Calu3 (cell line): ENCODE measurements at places on chromosomes 3 and 15. TPM values are rescaled to one million over a fixed set of nuclear protein-coding genes. Genes with fewer than 3 reads are reported as not detected.

The IGF1R gene
- 55.5 and 73.9 TPM in 2 replicates for total RNA-seq

The GABRG3 gene
- total RNA-seq, result not detected in 2 replicates

The LRRC2 gene
- total RNA-seq, result not detected in 2 replicates

The TM4SF4 gene
- 257 and 881 TPM in 2 replicates for total RNA-seq

The AGBL1 gene
- total RNA-seq, result not detected in 2 replicates

DNA sequence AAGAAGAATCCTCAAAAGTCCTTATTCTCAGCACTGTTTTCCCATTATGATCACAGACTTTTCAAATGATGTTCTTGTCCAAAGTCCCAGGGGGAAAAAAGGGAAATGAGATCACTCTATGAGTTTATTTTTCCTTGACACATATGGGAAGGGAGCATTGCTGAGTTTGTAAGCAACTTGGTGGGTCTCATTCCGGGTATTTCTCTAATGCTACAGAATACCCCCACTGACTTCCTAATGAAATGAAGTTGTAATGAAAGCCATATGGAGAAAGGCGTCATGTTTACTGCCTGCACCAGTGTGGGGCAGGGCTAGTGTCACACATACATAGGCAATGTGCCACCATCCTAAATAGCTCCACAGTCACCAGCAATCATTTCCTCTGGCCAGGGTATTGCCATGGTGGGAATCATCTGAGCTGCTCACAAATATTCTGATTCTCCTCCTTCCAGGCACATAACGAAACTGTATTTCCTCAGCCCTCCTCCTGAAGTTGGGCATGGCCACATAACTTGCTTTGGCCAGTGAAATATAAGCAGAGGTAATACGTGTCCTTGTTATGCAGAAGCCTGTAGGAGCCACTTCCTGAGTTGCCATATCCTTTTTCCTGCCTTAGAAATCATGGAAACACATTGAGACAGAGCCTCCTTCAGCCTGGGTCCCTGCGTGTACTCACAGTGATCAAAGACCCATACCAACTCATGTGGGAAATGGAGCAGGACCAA lies 41.0 kb upstream of the C15orf61 start:
- H3K4me3 ChIP-seq, result no peak overlapping the region
- H3K36me3 ChIP-seq, result no peaks in the 10 kb centered on the region
- no peaks in the 10 kb centered on the region for H3K27me3 ChIP-seq
- no peak overlapping the region for H3K27ac ChIP-seq

- H3K36me3 ChIP-seq, result peaks cover 35% of the 10 kb centered on the region
- peak overlapping the region; percentile 82 for H3K27ac ChIP-seq
- no peaks in the 10 kb centered on the region for H3K27me3 ChIP-seq
- H3K4me3 ChIP-seq, result peak overlapping the region; percentile 66
Measured at GRCh38 chr3:120678331-120678947, 3.6 kb downstream of the HGD start.

DNA sequence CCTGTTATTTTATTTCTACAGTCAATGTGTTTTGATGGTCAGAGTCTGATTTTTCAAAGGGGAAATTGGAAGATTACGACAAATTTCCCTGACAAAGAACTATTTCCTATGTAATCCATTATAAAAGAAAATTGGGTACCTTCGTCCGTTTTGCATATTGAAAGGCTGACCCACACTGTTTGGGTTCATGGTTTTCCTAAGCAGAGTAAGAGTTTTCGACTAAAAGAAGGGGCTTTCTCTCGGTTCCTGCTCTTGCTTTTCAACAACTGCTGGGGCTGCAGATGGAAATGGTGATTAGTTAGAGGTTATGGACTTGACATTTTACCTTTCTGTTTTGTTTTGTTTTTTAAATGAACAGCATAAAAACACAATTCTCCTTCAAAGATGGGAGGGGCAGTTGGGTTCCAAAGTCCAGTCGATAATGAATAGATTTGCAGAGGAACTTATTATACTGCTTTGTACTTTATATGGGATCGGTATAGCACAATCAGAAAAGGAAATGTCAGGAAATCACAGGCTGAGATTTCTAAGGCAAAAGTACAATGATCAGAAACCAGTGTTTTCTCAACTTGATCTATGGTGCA lies 978 bp downstream of the KCNMB2 start:
- H3K36me3 ChIP-seq, result no peaks in the 10 kb centered on the region
- H3K4me1 ChIP-seq, result no peaks in the 10 kb centered on the region
- H3K27ac ChIP-seq, result no peak overlapping the region
- DNase-seq, result no peak
- peak overlapping the region; percentile 56 for H3K4me3 ChIP-seq

GRCh38 chr3:48398701-48399386 lies 26.8 kb downstream of the FBXW12 start:
- H3K4me1 ChIP-seq, result peaks cover 13% of the 10 kb centered on the region
- no peak overlapping the region for H3K4me3 ChIP-seq
- peaks cover 23% of the 10 kb centered on the region for H3K27me3 ChIP-seq
- H3K27ac ChIP-seq, result peak overlapping the region; percentile 60
- H3K36me3 ChIP-seq, result peaks cover 49% of the 10 kb centered on the region

GRCh38 chr15:42065468-42065867 lies 28.9 kb downstream of the PLA2G4D start:
- H3K27ac ChIP-seq, result no peak overlapping the region
- no peak overlapping the region for H3K4me3 ChIP-seq
- H3K4me1 ChIP-seq, result peaks cover 9% of the 10 kb centered on the region
- no peak for DNase-seq
- no peaks in the 10 kb centered on the region for H3K27me3 ChIP-seq
- H3K36me3 ChIP-seq, result peaks cover 5% of the 10 kb centered on the region

GRCh38 chr3:167976516-167977361 lies 119.0 kb downstream of the GOLIM4 start:
- H3K27ac ChIP-seq, result peak overlapping the region; percentile 21
- H3K36me3 ChIP-seq, result no peaks in the 10 kb centered on the region
- H3K27me3 ChIP-seq, result no peaks in the 10 kb centered on the region
- H3K4me3 ChIP-seq, result peak overlapping the region; percentile 42

DNA sequence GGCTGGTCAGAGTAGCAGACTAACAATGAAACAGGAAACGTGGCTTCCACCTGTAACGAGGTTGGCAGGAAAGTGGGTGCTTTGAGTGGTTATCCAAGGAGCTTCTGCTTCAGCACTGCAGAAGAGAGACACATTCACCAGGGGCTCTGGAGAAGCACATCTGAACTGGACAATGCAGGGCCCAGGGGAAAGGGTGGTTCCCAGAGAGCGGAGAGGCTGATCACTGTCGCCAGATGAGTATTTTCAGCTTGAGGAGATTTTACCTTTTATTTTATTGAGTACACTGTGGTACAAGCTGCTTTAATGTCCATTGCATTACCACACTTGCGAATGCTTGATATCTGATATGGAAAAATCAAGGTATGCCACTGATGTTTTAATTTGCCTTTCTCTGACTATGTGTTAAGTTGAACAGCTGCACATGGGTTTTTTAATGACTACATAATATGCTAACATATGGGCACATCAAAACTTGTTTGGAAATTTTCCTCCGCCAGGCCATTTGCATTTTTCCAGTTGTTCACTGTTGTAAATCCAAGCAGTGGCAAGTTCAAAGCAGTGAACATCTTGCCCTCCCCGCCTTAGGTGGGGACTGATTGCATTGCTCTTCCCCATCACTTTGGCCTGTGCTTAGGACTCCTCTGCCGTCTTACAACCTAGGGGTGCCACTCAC lies 52.1 kb downstream of the LRTM1 start:
- H3K36me3 ChIP-seq, result no peaks in the 10 kb centered on the region
- H3K4me3 ChIP-seq, result no peak overlapping the region
- DNase-seq, result no peak
- H3K27me3 ChIP-seq, result peaks cover 29% of the 10 kb centered on the region
- no peak overlapping the region for H3K27ac ChIP-seq

DNA sequence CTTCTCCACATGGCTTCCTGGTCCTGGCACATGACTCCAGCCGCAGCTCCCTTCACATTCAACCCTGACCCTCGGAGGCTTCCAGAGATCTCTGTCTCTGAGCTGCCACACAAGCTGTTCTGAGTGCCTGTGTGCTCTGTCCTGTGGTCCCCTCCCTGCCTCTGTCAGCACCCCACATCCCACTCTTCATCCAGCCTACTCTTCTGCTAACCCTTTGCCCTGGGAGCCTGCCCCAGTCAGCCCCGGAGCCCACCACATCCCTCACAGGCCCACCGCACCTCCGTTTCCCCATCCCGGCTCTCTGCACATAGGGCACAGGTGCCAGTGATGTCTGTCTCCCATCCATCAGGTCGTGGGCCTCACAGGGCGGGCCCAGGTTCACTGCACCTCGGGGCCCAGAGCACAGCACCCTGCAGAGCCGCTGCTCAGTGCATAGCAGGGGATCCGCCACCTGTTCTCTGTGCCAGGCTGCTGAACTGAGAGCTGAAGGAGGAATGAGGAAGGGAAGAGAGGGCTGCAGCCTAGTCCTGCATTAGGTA lies 133.6 kb downstream of the UACA start:
- H3K27ac ChIP-seq, result no peak overlapping the region
- peaks cover 20% of the 10 kb centered on the region for H3K4me1 ChIP-seq
- no peak for DNase-seq
- H3K27me3 ChIP-seq, result peaks cover 25% of the 10 kb centered on the region
- no peak overlapping the region for H3K4me3 ChIP-seq
- no peaks in the 10 kb centered on the region for H3K36me3 ChIP-seq

- peaks cover 71% of the 10 kb centered on the region for H3K4me1 ChIP-seq
- no peak overlapping the region for H3K4me3 ChIP-seq
- H3K36me3 ChIP-seq, result peaks cover 70% of the 10 kb centered on the region
- no peaks in the 10 kb centered on the region for H3K27me3 ChIP-seq
Measured at GRCh38 chr3:149599236-149599635, 58.6 kb downstream of the WWTR1 start.

GRCh38 chr3:44832965-44833364 lies 28.7 kb upstream of the TMEM42 start:
- no peaks in the 10 kb centered on the region for H3K4me1 ChIP-seq
- H3K27ac ChIP-seq, result no peak overlapping the region
- H3K4me3 ChIP-seq, result no peak overlapping the region

GRCh38 chr3:94935738-94936580 lies 873.1 kb downstream of the NSUN3 start:
- H3K27me3 ChIP-seq, result no peaks in the 10 kb centered on the region
- H3K36me3 ChIP-seq, result no peaks in the 10 kb centered on the region
- peaks cover 10% of the 10 kb centered on the region for H3K4me1 ChIP-seq
- H3K4me3 ChIP-seq, result no peak overlapping the region
- H3K27ac ChIP-seq, result no peak overlapping the region
- no peak for DNase-seq
